ENCODE measurements at places on chromosomes 4 and X. TPM values are rescaled to one million over a fixed set of nuclear protein-coding genes. Genes with fewer than 3 reads are reported as not detected.

The SOWAHD gene
- polyA plus RNA-seq, result 36.1 TPM

The FAM184B gene
- not detected for polyA plus RNA-seq

The ETFDH gene
- 4.2 TPM for polyA plus RNA-seq

The GAGE12H gene
- polyA plus RNA-seq, result not detected

The ENAM gene
- 1.7 TPM for polyA plus RNA-seq

The PRICKLE3 gene
- polyA plus RNA-seq, result 9.5 TPM

The RRAGB gene
- 16.0 TPM for polyA plus RNA-seq

The CTAG1A gene
- not detected for polyA plus RNA-seq

The TXK gene
- polyA plus RNA-seq, result 3.4 TPM

The KANTR gene
- 1.9 TPM for polyA plus RNA-seq

The MXRA5 gene
- polyA plus RNA-seq, result not detected

The FAM193A gene
- 6.3 TPM for polyA plus RNA-seq

The CT47B1 gene
- polyA plus RNA-seq, result not detected

The TAF1 gene
- 10.1 TPM for polyA plus RNA-seq

The RTL3 gene
- polyA plus RNA-seq, result not detected

The IL9R gene
- polyA plus RNA-seq, result 2.5 TPM

The USO1 gene
- polyA plus RNA-seq, result 18.6 TPM

The CCDC149 gene
- not detected for polyA plus RNA-seq

The HS3ST1 gene
- polyA plus RNA-seq, result 5.5 TPM

The GPR173 gene
- polyA plus RNA-seq, result not detected

The CSAG3 gene
- not detected for polyA plus RNA-seq

The DMRTC1B gene
- 5.9 TPM for polyA plus RNA-seq

The EGF gene
- 0.51 TPM for polyA plus RNA-seq

The ACOX3 gene
- polyA plus RNA-seq, result 13.1 TPM

The ZNF595 gene
- 51.0 TPM for polyA plus RNA-seq

The EIF2S3 gene
- polyA plus RNA-seq, result 128 TPM

The AREG gene
- 3.9 TPM for polyA plus RNA-seq

The CRLF2 gene
- polyA plus RNA-seq, result not detected

The HSFX2 gene
- 0.16 TPM for polyA plus RNA-seq

The SHOX gene
- polyA plus RNA-seq, result not detected

The TMPRSS11B gene
- polyA plus RNA-seq, result not detected

The LINC00632 gene
- polyA plus RNA-seq, result not detected

The TEX13B gene
- not detected for polyA plus RNA-seq

The MTNR1A gene
- not detected for polyA plus RNA-seq

The PDE6B gene
- polyA plus RNA-seq, result 16.6 TPM

The MAGEB1 gene
- not detected for polyA plus RNA-seq

The BEX3 gene
- 7.0 TPM for polyA plus RNA-seq

The NPFFR2 gene
- polyA plus RNA-seq, result not detected

The SMR3B gene
- polyA plus RNA-seq, result not detected

The ASB9 gene
- not detected for polyA plus RNA-seq

The CLCN5 gene
- 0.56 TPM for polyA plus RNA-seq

The TEX11 gene
- not detected for polyA plus RNA-seq

The PTCHD1 gene
- not detected for polyA plus RNA-seq
